Amygdala (tissue), 56 donors: ENCODE measurements at places on chromosomes 13 and 19.

GRCh38 chr13:113216254-113217048 lies 7.0 kb downstream of the CUL4A start:
- no peak for DNase-seq

DNA sequence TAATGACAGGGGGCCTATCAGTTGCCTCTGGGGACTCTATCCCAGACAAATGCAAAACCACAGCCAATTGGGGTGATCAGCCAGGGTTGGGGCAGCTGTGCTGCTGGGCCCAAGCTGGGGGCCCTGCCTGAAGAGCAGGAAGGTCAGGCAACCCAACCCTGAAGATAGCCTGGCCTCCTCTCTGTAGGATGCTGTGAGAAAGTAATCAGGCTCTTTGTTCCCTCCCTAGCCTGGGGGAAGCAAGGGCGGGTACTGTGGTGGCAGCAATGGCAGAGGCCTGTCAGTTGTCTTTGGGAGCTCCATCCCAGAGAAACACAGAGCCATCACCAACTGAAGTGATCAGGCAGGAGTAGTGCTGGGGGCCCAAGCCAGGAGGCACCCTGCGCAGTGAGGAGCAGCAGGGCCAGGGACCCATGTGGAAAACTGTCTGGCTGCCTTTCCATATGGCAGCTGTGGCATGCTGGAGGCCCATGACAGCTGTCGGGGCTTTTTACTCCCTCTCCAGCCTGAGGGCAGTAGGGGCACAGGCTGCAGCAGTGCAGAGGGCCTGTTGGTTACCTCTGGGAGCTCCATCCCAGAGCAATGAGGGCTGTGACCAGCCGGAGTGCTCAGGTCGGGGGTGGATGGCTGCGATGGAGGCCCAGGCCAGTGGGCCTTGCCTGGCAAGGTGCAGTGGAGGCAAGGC lies 73.6 kb upstream of the ATP12A start:
- no peak for DNase-seq

DNA sequence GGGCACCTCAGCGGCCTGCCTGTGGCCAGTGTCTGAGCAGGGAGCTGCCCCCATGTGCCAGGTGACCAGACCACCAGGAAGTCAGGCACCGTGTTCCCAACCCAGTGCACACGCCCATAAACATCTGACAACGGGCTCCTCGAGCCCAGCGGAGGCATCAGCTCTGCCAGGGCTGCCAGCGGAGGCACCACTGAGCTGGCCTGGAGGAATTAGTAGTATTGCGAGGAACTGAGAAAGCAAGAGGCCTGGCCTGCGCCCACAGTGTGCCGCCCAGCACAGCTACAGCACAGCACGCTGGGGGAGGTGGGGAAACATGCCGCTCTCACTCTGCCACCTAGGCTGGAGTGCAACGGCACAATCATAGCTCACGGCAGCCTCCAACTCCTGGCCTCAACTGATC lies 44.6 kb downstream of the ANKRD27 start:
- no peak for DNase-seq

- DNase-seq = no peak
Measured at GRCh38 chr19:41220811-41221210, 1.8 kb downstream of the AXL start.

- DNase-seq = peak; percentile 38
Measured at GRCh38 chr19:49391581-49392399, 3.7 kb downstream of the KASH5 start.

DNA sequence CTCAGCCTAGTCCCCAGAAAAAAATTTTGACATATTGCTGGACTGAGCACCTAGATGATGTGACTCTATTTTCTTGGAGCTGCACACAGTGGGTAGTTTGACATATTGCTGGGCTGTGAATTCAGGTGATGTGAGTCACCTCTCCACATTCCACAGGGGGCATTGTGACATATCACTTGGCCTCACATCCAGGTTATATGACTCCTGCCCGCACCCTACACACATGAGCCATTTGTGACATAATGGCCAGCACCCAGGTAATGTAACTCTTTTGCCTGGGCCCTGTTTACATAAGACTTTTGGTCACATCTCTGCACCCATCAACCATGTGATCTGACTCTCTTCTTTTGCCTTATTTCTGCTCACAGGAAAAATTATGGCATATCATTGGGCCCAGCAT lies 55.1 kb upstream of the ZNF43 start:
- DNase-seq = no peak

DNA sequence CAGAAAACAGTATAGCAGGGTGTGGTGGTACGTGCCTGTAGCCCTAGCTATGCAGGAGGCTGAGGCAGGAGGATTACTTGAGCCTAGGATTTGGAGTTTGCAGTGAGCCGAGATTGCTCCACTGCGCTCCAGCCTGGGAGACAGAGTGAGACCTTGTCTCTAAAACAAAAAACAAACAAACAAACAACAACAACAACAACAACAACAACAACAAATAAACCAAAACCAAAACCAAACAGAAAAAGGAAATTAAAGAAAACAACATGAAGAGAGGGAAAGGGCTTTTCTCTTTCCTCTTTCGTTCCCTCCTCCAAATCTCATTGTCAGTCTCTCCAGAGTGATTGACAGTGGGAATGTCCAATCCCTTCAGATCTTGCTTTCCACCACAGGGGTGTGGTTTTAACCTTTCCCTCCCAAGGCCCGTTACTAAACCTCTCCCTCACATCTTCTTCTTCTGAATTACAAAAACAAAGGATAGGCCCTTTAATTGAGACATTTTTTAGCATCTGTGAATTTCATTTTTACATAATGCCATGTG lies 341.2 kb downstream of the HS6ST3 start:
- no peak for DNase-seq

GRCh38 chr13:95630593-95630992 lies 13.9 kb downstream of the DZIP1 start:
- no peak for DNase-seq

GRCh38 chr13:109100705-109101304 lies 471.4 kb downstream of the MYO16 start:
- DNase-seq = no peak

DNA sequence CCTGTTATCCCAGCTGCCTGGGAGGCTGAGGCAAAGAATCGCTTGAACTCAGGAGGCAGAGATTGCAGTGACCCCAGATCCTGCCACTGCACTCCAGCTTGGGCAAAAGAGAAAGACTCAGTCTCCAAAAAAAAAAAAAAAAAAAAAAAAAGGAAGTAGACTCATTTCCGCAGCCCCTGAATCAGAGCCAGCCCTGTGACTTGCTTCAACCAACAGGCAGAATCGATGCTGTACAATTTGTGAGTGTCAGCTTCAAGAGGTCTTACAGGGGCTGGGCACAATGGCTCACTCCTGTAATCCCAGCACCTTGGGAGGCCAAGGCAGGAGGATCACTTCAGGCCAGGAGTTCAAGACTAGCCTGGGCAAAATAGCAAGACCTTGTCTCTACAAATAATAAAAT lies 12.8 kb downstream of the ANKRD27 start:
- DNase-seq = no peak

DNA sequence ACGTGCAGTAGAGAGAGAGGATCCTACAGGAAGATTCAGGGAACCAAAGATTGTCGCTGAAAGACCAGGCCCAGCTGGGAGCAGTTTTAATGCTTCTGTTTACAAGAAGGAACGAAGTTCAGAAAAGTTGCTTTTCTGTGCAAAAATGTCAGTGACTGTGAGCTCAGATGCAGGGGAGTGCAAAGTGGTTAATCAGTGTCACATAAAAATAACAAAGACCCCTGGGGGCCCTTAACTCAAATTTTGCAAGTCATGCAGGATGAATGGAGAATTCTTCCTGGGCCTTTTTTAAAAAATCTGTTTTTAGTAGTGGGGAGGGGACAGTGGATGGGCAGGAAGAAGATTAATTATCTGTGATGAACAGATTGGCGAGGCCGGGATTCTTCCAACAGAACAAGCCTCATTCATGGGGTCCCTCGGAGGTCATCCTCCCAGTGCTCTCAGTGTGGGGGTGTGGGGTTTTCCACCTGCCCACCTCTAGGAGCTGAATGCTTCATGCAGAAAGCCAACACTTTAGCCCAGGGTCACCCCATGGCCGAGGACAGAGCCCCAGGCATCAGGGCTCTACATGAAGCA lies 167.2 kb downstream of the UQCRFS1 start:
- no peak for DNase-seq

DNA sequence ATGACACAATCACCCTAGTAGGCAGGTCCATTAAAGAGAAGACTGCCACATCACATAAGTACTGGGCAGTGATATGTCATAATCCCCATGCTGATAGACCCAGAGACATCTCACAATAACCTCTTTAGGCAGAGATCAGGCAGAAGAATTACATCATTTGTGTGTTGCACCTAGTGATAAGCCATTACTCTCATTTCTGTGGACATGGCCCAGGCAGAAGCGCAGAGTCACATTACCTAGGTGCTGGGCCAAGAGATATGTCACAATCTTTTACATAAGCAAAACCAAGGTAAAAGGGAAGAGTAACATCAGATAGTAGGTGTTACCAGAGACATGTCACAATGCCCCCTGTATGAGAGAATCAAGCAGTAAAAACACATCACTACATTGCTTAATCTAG lies 71.9 kb downstream of the ZNF726 start:
- no peak for DNase-seq

- DNase-seq = no peak
Measured at GRCh38 chr19:3733549-3734309, 25.5 kb downstream of the TJP3 start.

DNA sequence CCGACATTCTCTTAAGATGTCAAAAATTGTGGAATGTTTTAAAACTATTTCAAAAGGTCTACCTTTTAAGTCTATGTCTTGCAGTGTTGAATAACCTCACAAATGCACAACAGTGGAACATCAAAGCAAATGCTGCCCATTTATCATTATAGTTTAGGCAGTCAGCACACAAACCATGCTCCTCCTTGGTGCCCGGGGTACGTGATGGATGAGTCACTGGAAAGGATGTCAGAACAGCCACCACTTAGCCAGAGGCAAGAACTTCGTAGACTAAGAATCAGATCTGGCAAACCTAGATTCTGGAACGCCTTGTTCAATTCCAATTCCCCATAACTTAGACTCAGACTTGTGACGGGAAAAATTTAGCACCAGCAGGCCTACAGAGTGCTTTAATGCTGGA lies 343.6 kb downstream of the FGF9 start:
- no peak for DNase-seq

DNA sequence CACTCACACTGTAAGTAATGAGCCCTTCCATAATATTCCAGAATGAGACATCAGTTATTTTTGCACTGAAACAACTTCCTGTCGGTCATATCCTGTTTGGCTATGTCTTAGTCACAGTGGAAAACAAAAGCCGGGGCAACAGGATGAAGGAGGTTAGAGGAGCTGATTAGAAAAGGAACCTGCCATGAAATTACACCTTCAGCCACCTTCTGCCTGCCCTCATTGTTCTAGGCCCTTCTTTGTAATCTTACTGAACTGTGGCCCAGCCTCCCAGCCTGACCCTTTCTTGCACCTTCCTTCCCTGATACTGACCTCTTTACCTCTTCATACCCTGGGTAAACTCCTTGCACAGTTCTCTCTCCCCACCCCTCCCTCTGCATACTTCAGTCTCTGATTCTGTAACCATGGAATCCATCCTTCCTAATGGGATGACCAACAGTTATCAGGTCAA lies 67.3 kb downstream of the DOCK9 start:
- no peak for DNase-seq

DNA sequence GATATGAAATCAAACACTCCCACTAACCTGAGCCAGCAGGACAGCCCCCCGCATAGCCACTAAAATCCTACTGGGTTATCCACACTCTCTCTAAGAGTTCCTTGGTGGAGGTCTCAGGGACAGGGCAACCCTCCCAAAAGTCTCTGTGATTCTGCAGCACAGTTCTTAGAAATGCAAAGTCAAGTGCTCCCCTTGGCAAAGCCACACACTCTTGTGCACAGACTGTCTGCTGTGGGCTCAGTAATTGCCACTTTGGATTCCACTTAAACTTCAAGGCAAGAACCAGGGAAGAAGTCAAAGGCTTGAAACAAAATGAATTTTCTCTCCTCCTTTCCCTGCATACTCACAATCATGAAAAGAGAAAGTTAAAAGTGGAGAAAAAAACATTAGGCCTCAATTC lies 61.5 kb downstream of the DOCK9 start:
- DNase-seq = no peak

- DNase-seq = no peak
Measured at GRCh38 chr13:99659226-99659625, 158.0 kb downstream of the TM9SF2 start.
